HT1080 (cell line): ENCODE measurements at places on chromosomes 2 and 18. TPM values are rescaled to one million over a fixed set of nuclear protein-coding genes. Genes with fewer than 3 reads are reported as not detected.

DNA sequence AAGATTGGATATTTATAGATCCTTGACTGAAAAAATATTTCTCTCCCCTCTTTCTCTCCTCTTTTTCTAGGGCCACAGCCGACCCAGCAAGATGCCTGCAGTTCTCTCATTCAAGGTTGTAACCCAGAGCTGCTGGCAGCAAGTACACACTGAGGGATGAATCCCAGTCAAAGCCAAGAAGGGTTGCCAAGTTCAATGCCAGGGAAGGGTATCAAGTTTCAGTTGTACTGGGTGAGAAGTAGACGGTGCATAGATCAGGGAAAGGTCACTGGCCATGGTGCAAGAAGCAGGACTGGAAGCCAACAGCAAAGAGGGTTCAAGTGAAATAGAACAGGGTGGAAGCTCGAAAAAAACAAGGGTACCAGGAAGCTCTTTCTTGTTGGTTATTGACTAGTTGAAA, 170.2 kb downstream of the NRP2 start:
- DNase-seq, result no peak

GRCh38 chr2:569681-570080, 107.5 kb downstream of the TMEM18 start:
- DNase-seq, result no peak

DNA sequence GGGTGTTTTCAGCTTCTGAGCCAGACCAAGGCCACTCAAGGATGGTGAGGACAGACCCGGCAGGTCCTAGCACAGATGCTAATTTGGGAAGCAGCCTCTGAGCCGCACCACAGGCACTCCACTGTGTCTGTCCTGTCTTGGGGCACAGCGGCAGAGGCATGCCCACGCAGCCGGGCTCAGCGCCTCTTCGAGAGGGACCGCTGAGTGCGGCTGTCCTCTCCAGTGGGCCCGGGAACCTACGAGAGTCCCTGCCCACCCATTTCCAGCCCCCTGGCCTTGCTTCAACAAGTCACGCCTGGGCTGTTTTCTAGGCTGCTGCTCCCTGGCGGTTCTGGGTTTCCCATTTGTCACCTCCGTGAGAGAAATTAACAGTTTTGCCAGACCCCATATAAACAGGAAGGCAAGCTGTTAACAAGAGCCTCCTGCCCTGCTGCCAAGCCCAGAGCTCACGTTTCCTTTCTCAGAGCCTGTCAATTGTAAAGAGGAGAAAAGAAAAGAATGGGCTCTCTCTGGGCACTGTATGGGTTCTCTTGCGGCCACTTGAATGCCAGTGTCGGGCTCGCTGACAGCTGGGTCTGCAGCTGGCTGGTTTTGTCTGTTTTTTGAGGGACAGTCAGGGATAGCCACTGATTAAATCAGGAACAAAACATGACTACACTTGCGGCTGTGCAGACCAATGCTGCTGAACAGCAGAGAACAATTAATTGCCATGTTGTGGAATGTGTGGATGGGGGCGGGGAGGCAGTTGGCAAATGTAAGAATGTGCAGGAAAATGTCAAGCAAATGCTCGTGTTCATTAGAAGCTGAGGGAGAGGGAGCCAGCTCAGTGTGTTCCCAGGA, 30.6 kb downstream of the TMEM17 start:
- DNase-seq, result no peak

DNA sequence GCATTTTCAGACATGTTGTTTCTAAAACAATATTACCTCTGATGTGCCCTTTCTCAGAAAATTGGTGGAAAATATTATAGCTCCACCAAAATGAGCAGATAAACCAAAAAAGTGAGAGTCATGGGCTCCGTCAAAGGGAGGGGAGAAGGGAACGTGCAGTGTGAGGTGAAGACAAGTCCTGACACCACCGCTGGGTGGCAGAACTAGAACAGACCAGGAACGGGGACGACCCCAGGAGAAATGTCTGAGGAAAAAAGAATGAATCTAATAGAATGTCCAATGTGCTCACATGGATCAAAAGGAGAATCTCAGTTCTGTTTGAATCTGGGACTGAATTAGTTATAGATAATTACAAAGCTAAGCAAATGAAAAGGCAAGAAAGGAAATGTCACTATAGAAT, 22.6 kb upstream of the BCL2 start:
- peak; percentile 30 for DNase-seq

- DNase-seq, result peak; percentile 53
Observed at GRCh38 chr2:167471734-167472133, 583.5 kb downstream of the XIRP2 start.

GRCh38 chr2:4175343-4175742, 472.0 kb downstream of the DCDC2C start:
- DNase-seq, result peak; percentile 6

GRCh38 chr2:26453421-26454329, 24.2 kb downstream of the OTOF start:
- DNase-seq, result no peak

DNA sequence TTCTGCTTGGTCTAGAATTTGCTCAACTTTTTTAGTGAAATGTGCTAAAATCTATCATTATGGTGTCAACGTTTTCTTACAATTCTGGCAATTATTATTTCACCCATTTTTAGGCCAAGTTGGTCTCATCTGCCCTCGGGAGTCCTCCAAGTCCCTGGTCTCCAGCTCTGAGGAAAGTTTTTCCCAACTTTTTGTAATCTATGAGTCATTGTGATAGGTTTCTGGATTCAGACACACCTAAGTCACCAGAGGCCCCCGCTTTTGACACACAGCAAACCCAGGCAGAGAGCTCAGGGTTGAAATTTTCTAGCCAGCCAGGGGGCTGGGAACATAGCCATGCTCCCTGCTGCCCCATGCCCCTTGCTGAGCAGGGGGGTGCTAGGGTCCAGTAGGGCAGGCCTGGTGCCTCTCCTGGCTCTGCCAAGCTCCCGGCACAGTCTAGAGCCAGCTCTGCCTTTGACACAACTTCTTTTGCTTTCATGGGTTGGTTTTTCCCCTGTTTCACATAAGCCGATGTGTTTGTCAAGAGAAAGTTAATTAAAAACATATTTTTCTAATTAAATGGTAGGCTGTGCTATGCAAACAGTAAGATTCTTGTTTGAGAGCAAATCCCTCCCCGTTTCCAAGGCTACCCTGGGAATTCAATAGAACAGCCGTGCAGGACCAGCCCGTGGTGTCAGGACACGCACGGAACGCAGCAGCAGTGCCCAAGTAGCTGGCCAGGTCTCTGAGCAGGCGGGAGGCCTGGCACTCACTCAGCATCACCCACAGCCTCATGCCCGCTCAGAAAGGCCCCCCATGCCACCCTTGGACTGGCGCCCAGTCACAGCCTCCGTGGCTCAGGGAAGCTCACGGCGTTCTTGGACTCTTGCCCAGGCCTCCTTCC, 25.5 kb upstream of the SNED1 start:
- no peak for DNase-seq

SKA1 gene
- 40.5 and 43.1 TPM in 2 replicates for total RNA-seq
